ENCODE measurements at places on chromosomes 7 and 10.

DNA sequence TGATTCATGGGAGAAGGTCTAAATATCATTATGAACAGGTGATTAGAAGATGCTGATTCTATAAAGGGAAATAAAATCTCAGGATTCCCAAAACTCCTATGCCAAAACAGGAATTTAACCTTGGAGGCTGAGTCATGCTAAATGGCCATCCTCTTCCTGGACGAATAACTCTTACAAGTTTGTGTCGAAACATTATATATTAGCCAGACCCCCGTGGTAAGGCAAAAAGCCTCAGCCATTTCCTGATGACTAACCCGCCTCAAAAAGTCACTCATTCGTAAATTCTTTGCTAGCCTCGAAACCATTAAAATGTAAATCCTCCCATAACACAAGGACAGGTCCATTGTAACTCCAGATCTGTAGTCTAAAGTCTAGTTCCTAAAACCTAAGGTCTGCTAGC lies 32.0 kb downstream of the CUL2 start:
- no peak for DNase-seq

DNA sequence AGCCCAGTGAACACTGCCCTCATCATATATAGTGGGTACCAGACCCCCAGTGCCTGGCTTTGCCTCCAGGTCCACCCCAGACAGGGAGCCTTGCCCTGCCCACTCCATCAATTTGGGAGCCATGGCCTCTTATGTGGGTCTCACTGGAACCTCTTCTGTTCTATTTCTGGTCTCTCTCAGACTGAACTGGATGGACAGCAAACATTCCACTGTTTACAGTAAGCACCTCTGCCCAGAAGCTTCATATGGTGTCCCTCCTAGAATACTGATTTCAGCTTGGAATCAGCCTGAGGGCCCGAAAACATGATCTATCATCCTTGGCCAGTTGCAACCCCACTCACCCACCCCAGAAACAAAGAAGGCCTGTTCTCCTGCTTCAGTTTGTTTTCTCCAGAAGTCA lies 81.0 kb upstream of the SLF2 start:
- DNase-seq = no peak

DNA sequence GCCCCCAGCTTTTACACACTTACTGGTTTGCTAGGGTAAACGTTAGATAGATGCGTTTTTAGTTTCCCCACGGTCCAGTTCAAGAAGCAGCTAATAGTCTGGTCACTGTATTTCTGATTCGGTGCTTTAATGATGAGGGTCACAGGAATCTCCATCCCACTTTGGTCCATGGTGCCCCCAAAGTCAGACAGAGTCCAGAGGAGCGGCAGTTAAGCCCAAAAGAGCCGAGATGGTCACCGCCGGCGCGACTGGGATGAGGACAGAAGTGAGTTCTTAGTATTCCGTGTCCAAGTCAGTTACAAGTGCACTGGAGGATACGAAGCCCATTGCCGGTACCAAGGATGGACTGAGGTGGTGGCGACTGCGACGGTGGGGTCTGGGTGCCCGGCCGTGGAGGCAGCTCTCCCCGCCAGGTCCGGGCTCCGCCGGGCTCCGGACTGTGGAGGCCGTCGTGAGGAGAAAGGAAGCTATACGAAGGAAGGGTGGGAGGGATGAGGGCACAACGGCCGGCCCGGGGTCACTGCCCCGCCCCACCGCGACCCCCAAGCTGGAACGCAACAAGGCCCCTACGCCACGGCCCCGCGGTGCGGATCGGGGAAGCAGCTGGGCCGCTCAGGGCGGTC lies 663 bp downstream of the HERPUD2 start:
- no peak for DNase-seq

DNA sequence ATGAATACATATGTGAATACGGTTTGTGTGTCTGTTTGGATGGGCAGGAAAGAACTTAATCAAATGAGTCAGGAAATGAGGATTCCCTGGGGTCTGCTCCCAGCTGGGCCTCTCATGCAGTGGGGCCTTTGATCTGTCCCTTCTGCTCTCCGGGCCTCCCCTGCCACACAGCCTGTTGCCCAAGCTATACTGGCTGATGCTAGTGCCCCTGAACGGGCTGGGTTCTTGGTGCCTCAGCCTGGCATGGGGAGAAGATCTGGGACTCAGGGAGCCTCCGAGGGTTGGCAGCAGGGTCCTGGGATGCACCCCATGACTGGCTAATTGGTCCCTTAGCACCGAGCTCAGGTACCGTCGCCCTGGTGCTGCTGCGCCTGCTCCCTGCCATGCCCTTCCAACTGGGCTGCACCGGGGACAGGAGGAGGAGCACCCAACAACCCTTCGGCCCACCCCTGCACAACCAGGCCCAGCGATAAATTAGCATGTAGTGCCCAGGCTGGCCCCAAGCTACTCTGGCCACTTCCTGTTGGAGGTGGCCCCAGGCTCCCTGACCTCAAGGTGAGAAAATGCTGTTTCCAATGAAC lies 59.9 kb upstream of the DUSP5 start:
- DNase-seq = no peak

DNA sequence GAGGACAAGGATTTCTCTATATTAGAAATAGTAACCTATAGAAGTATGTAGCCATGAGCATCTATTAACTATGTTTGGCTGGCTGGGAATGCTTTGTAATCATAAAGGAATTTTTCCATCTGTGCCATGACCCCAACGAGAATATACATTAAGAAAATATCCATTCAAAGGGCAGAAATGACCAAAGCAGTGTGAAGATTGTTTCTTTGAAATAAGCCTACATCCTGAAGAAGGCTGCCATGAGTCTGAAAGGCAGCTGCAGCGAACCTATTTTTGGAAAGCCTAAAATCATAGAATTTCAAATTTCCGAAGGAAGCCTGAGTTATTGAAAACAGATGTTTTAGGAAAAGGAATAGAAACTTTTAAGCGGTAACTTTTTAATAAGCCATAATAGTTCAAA lies 244.2 kb upstream of the FOXK1 start:
- no peak for DNase-seq

DNA sequence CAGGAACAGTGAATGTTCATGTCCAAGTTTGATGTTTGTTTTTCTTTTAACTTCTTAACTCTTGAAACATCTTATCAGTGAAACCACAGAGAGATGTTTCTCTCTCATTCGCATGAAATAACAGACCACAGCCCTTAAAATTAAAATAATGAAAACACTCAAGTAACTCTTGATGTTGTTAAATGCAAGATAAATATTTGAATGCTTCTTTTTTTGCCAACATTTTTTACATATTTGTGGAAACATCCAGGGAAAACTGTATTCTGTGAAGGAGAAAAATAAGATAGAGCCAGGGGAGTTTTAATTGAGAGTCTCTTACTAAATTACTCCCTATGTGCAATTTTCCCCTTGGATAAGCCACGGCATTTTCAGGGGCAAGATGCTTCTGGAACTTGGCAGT lies 361.8 kb upstream of the MGMT start:
- DNase-seq = no peak
